ENCODE measurements at places on chromosomes 2 and 18.

DNA sequence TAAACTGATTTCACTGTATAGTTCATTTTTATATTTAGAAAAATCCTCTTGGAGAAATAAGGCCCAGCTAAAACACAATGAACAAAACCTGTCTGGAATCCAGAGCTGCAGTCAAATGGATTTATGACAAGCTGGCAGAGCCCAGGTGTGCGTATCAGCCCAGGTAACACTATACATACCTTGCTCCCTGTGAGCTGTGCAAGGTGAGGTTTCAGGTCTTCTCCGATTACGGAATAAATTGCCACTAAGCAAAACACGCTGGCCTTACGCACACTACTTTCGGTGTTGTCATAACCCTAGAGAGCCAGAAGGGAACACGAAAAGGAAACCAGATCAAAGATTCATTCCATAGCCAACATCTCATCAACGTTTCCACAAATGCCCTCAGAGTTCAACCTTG, 61.9 kb upstream of the TFCP2L1 start:
- no peak for DNase-seq

- DNase-seq, result no peak
These were observed 21.5 kb downstream of the MPPE1 start for GRCh38 chr18:11886577-11887110.

DNA sequence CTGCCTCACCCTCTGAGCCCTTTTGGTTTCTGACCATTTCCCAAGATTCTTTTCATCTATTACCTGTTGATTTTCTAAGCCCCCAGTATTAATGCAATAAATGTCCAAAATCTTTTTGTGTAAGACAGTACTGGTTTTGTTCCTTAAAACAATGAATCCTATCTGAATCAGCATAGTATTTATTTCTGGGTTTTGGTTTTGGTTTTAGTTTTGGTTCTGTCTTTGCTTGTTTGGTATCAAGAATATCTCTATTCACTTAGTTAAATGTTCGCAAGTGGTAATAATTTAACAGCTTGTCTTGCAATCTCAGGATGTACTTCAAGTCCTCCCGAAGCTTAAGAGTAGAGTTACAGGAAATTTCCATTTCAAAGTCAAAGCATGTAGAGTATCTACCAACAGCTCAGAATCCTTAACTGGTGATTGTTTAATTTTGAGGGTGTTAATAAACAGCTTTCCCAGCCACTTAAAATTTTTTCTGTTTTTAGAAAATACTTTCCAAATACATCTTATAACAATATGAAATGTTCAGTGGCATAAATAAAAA, 67.7 kb upstream of the NEDD4L start:
- DNase-seq, result no peak

DNA sequence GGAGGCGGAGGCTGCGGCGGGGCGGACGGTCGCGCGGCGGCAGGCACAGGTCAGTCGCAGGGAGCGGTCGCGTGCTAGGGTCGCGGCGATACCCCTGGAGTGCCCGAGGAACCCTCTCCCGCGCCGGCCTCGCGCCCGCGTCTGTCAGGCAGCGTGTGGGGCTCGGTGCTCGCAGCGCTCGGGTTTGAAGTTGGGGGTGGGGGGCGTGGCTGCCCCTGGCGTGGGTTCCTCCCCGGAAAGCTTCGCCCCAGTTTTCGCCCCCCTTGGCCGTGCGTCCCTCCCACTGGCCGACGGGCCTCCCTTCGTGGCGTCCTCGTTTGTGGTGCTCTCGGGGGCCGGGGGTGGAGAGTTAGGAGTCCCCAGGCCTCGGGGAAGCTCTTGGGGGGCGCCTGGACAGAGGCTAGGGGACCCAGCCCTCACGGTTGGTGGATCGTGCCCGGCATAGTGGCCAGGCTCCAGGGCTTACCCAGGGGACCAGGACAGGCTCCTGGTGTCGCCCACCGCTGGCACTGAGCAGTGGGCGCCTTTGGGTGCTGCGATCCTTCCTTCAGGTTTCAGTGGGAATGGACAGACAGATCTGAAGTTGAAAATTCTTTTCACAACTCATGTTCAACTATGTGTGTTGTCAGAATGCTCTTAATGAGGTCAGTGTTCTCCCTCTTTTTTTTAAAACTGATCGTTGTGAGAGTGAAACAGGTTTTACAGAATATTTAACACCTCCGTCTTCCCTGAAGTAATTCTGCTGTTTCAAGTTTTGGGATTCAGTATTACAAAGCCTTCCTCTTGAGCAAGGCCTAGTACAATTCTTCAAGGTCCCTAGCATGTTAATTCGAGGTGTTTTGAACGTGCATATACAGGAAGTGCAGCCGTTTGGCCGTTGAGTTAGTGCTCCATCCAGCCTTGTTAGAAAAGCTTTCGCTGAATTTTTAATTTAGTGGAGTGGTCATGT, 604 bp downstream of the RALBP1 start:
- no peak for DNase-seq

DNA sequence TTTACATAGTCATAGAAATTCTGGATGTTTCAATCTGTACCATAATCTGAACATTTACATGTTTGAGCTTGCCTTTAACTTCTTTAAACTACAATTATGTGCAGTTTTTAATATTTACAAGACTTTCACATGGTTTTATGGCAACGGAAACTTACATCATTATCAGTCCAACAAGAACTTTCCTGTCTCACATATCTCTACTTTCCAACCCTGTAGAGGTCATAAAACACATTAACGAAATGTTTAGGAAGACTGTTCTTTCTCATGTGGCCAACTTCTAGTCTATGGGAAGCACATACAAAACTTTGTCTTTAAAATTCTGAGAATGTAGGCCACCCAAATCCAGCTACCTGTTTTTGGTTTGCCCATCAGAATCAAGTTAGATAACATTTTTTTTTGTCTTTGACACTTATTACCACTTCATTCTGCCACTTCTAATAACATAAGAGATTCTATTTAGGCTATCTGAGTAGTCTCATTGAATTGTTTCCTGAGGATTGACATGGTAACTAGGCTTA, 693.2 kb downstream of the KCNJ3 start:
- no peak for DNase-seq

DNA sequence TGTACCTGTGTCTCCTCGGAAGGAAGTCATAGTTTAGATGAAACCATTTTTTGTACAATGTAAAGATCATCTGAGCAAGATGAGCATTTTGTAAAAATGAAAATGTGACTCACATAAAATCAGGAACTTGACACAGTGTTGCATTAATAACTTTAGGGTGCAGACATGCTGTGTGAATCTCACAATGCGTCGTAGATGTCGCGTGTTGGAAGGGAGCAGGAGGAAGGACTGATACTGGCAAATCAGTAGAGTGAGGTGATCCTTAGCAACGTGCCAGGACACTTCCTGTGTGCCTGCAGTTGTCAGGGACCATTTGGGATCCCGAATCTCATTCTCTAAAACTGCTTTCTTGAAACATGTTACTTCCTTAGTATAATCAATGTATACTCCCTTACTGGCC, 103.1 kb downstream of the SH3BP4 start:
- DNase-seq, result no peak

DNA sequence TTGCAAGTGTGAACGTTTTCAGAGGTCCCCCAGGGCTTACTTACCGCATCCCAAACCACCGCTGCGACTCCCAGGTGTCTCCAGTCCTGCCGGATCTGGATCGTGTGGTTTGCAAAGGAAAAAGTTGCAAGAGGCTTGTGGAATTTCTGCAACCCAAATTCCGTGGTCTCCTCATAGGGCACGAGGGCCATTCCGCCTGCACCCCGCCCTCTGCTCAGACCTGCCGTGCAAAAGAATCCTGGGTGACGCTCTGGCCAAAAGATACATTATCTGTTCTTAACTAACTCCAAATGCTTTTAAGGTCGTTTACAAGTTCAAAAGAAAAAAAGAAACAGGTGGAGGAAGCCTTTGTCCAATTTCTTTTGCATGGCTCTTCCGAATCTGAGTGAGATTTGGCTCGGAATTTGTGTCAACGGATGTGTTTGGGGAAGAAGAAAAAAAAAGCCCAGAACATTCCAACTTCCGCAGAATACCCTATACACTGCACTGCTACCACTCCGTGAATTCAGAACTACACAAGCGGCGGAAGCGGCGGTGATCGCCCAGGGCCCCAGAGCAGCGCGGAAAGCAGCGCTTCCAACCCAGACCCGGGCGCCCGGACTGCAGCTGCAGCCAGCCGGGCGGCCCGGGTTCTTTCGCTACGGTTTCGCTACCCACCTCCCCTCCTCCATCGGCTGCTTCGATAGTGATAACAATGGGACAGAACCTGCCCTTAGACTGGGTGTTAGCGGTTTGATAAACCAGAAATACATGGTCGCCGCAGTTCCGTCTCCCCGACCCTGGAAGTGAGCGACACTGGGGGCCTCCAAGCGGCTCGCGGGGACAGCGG, 795 bp downstream of the METTL21A start:
- no peak for DNase-seq

Measured in H1 (cell line).